Esophagus muscularis mucosa (tissue), 4 donors: ENCODE measurements at places on chromosomes 2 and 18. TPM values are rescaled to one million over a fixed set of nuclear protein-coding genes. Genes with fewer than 3 reads are reported as not detected.

- peaks cover 54% of the 10 kb centered on the region for H3K4me1 ChIP-seq
- H3K4me3 ChIP-seq, result peak within 1 kb of the TSS; percentile 75
- H3K27me3 ChIP-seq, result no peaks in the 10 kb centered on the region
- peak within 1 kb of the TSS; percentile 68 for H3K27ac ChIP-seq
- no peaks in the 10 kb centered on the region for H3K36me3 ChIP-seq
- DNase-seq, result no peak
These were observed at the start of gene ITM2C for GRCh38 chr2:230864605-230865306. ITM2C (plus strand) TSS chr2:230864942; CDS start chr2:230865026, 84 bp downstream.

GRCh38 chr2:238130111-238130695 lies 8.3 kb upstream of the KLHL30 start:
- no peaks in the 10 kb centered on the region for H3K36me3 ChIP-seq
- DNase-seq, result no peak
- H3K27ac ChIP-seq, result no peak overlapping the region

DNA sequence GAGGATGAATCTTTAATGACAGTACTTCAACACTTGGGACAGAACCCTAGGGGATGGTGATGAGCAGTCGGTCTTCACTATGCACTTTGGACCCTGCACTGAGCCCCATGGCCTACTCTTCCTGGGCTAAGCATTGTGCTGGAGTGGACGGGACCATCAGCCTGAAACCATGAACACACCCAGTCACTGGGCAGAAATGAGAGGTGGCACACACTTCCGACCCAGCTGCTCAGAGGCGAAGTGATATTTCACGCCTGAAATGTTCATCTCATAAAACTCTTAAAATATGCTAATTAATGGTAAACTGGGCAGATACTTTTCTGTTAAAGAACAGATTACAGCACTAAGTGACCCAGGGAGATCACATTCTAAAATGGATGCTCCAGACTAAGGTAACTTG lies 150.3 kb upstream of the NDUFV2 start:
- H3K27ac ChIP-seq, result no peak overlapping the region
- H3K4me1 ChIP-seq, result peaks cover 24% of the 10 kb centered on the region
- no peaks in the 10 kb centered on the region for H3K36me3 ChIP-seq
- H3K4me3 ChIP-seq, result no peak overlapping the region
- H3K27me3 ChIP-seq, result no peaks in the 10 kb centered on the region

DNA sequence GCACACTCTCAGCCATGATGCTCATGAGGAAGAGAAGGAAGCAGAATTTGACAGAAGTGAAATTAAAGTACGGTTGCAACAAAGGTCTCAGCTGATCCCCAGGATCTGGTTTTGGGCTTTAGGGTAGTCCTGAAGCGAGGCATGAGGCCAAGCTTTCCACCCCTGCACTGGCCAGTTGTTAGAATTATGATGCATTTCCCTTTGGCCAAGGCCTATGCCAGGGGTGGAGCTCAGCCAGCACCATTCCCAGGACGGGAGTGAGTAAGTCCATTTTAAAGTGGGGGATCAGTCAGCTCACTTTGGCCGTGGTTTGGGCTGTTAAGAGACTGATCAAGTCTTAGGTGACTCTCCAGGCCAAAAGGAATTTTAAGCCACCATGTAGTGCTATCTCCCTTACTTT lies 314.5 kb upstream of the MMADHC start:
- H3K36me3 ChIP-seq, result no peaks in the 10 kb centered on the region
- DNase-seq, result no peak
- H3K27ac ChIP-seq, result no peak overlapping the region

DNA sequence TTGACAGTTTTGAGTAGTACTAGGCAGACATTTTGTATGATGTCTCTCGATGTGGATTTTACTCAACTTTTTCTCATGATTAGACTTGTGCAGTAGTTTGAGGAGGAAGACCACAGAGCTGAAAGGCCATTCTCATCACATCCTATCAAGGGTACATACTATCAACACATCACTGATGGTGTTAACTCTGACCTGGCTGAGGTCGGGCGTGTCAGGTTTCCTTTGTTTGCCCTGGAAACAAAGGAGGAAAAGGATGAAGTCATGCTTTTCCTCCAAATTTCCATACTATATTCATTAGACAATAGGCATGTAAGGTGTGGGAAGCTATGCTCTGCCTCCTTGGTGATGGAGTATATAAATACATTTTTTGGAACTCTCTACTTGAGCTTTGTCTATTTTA lies 211.1 kb downstream of the DSEL start:
- H3K4me1 ChIP-seq, result no peaks in the 10 kb centered on the region
- H3K36me3 ChIP-seq, result no peaks in the 10 kb centered on the region
- H3K4me3 ChIP-seq, result no peak overlapping the region
- no peak overlapping the region for H3K27ac ChIP-seq
- DNase-seq, result no peak

- DNase-seq, result no peak
- H3K27me3 ChIP-seq, result no peaks in the 10 kb centered on the region
- H3K4me1 ChIP-seq, result peaks cover 86% of the 10 kb centered on the region
- H3K36me3 ChIP-seq, result no peaks in the 10 kb centered on the region
These were observed 148.8 kb downstream of the HDAC4 start for GRCh38 chr2:239251971-239252370.

DNA sequence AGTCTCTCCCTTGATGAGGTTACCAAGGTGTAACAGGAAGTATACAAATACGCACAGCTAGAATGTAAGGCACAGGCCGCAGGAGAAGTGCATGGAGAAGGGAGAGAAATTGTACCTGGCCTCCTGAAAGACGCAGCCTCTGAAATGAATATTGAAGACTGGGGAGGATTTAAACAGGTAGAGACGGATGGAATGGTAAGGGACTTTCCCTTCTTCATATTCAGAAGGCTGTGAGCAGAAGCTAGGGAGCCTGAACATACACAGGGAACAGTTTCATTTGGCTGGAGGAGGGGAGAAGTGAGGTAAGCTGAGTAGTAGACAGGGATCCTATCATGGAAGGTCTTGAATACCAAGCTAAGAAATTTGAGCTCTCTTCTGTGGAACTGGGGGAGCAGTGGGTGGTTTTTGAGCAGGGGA lies 112.7 kb downstream of the ANKRD44 start:
- H3K4me3 ChIP-seq, result no peak overlapping the region
- DNase-seq, result peak; percentile 21
- peaks cover 5% of the 10 kb centered on the region for H3K4me1 ChIP-seq
- H3K36me3 ChIP-seq, result no peaks in the 10 kb centered on the region
- H3K27ac ChIP-seq, result no peak overlapping the region
- no peaks in the 10 kb centered on the region for H3K27me3 ChIP-seq

- no peaks in the 10 kb centered on the region for H3K36me3 ChIP-seq
- DNase-seq, result no peak
- no peaks in the 10 kb centered on the region for H3K4me1 ChIP-seq
- no peak overlapping the region for H3K4me3 ChIP-seq
- no peaks in the 10 kb centered on the region for H3K27me3 ChIP-seq
- H3K27ac ChIP-seq, result no peak overlapping the region
These were observed 69.5 kb downstream of the CDH20 start for GRCh38 chr18:61402726-61403125.

DNA sequence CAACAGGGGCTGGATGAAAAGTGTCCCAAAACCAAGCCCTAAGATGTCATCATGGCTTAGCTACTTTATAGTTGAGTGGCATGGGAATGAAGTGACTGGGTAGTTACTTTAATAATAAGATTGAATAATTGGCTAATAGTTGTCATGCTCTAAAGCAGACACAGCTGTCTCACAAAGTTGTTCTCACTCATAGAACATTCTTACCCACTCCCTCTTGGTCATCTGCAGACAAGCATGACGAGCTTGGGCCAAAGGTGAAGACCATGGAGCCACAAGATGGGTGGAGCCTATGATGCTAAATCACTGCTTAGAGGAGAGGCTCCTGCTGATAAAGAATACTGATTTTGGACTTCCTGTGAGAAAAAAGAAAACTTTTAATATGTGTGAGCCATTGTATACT lies 62.4 kb upstream of the MMADHC start:
- DNase-seq, result no peak
- H3K27ac ChIP-seq, result no peak overlapping the region
- no peak overlapping the region for H3K4me3 ChIP-seq

DNA sequence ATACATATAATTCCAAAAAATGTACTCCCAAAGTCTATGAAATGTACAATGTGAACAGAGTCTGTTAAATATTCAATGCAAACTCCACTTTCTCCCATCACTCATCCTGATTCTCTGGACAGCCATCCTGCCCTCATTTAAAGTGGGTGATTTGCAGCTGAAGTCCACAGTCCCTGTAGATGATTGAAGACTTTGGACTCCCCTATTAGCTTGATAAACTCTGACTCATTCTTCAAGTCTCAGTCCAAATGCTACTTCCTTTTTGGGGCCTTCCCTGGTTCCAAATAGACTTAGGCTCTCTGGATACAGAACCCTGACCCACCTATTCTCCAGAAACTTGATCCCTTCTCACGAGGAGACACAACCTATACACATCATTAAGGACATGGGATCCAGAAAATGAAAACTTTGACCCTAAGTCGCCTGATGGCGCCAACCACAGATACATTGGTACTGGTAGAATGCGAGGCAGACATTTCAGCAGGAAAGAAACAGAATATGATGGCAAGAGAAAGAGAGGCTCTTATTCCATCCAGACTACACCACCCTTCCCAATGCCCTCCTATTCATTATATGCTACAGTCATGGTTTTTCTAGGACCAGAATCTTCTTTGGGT lies 122.7 kb downstream of the VIT start:
- H3K36me3 ChIP-seq, result no peaks in the 10 kb centered on the region
- DNase-seq, result no peak

DNA sequence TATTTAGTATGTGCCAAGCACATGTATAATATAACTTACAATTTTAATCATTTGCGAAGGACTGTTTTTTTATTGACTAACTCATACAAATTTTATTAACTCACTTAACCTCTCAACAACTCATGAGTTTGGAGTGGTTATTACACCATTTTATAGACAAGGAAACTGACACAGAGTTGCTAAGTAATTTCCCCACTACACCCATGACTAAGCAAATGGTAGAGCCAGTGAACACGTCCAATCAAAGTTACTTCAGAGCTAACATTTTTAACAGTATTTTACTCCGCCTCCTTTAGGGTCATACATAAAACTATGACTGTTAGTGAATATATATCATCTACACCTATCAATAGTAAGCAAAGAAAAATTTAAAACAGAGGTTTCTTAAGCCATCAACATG lies 556.7 kb upstream of the FSIP2 start:
- no peaks in the 10 kb centered on the region for H3K4me1 ChIP-seq
- no peaks in the 10 kb centered on the region for H3K36me3 ChIP-seq
- no peak overlapping the region for H3K4me3 ChIP-seq
- no peak overlapping the region for H3K27ac ChIP-seq
- no peak for DNase-seq

- no peak for DNase-seq
- no peak overlapping the region for H3K27ac ChIP-seq
- H3K4me3 ChIP-seq, result no peak overlapping the region
- no peaks in the 10 kb centered on the region for H3K27me3 ChIP-seq
- H3K4me1 ChIP-seq, result peaks cover 10% of the 10 kb centered on the region
These were observed 85.5 kb upstream of the RND3 start for GRCh38 chr2:150572961-150573395.

DNA sequence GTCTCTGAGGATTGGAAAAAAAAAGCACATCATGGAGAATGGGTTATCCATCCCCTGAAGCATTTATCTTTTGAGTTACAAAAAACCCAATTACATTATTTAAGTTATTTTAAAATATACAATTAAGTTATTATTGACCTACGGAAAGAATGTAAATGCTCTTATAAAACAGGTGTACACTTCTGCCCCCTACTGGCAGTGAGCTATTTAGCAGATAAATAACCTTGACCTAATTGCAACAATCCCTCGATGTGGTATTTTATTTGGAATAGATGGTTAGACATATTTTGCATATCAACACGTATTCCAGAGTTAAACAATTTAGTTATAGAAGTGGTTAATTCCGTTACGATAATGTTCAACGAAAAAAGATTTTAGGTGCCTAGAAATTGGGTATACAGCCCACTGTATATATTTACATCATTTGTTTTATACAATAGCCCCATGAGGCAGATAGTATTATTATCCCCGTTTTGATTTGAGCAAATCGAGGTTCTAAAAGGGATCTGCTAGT lies 9.1 kb upstream of the DAW1 start:
- no peak overlapping the region for H3K27ac ChIP-seq
- H3K27me3 ChIP-seq, result no peaks in the 10 kb centered on the region
- H3K4me1 ChIP-seq, result peaks cover 16% of the 10 kb centered on the region

- no peaks in the 10 kb centered on the region for H3K36me3 ChIP-seq
- H3K4me1 ChIP-seq, result no peaks in the 10 kb centered on the region
- H3K27me3 ChIP-seq, result no peaks in the 10 kb centered on the region
- no peak for DNase-seq
- no peak overlapping the region for H3K4me3 ChIP-seq
These were observed 44.9 kb upstream of the ALK start for GRCh38 chr2:29966266-29966665.

DNA sequence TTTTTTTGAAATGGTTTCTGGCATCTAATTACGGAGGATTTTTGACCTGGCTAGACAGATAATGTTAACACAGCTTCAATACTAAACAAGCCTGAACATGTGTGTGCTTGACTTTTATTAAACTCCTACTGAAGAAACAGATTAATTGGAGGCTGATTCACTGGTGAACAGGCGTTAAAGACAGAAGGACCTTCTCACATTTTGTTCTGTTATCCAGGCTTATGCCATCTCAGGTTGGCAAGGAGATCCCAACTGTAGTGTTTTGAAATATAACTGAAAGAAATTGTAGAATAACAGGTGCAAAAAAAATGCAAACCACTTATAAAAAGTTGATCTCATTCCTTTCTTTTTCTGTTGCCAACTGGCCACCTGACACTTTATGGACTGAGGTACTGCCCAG lies 269.6 kb downstream of the ARHGAP15 start:
- no peak for DNase-seq
- no peaks in the 10 kb centered on the region for H3K27me3 ChIP-seq
- no peak overlapping the region for H3K4me3 ChIP-seq

DNA sequence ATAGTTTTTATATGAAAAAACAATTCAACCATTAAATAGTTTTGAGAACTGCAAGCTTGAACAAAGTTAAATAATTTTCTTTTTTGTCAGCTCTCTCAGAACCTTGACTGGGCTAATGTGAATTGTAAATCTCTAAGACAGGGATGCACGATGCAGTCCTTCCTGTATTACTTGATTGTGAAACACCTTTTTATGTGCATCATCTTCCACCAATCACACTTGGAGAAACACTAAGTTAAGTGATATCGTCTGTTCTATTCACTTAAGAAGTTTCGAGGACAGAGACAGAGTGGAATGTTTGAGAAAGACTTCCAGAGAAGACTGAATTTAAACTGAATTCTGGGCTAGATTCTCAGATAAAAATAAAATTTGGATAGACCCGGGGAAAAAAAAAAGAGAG lies 238.2 kb downstream of the MREG start:
- no peak overlapping the region for H3K27ac ChIP-seq
- peaks cover 8% of the 10 kb centered on the region for H3K4me1 ChIP-seq
- H3K36me3 ChIP-seq, result no peaks in the 10 kb centered on the region
- H3K4me3 ChIP-seq, result no peak overlapping the region

ALK gene
- 1.3 TPM for total RNA-seq

KLHL14 gene
- 0.50 TPM for total RNA-seq

KDM3A gene
- total RNA-seq, result 47.2 TPM

MC2R gene
- total RNA-seq, result not detected

SPEG gene
- total RNA-seq, result 219 TPM
